ENCODE measurements at places on chromosomes 6 and 20.
A peak's percentile ranks its signal among the peaks of the same experiment; 100 is the strongest.

GRCh38 chr6:154350293-154350692 lies 6.3 kb downstream of the IPCEF1 start:
- DNase-seq, result no peak

GRCh38 chr6:42547407-42548329 lies 16.2 kb upstream of the UBR2 start:
- DNase-seq, result peak; percentile 64

DNA sequence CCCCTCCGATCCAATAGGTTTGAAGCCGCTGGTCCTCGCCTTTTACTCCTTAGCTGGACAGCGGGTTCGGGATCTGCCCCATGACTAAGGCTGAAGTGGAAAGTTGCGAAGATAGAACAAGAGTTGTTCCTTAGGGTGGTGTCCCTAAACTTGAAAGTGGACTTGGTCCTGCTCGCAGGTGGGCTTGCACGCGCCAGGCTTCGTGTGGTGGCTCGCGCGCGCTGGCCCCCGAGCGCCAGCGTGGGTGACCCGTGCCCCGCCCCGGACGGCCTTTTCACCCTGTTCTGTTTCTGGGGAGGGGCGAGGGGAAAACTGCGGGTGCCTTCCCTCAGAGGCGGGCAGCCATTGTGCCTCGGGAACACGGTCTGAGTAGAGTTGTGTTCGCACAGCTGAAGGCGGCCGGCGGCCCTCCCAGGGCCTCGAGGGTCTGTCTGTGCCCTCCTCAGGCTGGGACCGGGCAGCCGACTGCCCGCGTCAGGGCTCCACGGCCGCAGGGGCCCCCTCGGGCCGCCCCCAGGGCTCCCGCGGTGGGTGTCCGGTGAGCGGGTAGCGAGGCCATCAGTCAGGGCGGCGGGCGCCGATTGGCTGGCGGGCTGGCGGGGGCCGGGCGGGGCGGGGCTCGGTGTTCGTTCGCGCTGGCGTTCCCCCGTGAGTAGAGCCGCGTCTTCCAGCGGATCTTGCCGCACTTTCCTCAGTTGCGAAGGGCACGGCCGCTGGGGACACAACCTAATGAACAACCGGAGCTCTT lies 33.0 kb downstream of the RREB1 start:
- peak; percentile 65 for DNase-seq

GRCh38 chr6:114194362-114195026 lies 148.3 kb downstream of the HS3ST5 start:
- no peak for DNase-seq

DNA sequence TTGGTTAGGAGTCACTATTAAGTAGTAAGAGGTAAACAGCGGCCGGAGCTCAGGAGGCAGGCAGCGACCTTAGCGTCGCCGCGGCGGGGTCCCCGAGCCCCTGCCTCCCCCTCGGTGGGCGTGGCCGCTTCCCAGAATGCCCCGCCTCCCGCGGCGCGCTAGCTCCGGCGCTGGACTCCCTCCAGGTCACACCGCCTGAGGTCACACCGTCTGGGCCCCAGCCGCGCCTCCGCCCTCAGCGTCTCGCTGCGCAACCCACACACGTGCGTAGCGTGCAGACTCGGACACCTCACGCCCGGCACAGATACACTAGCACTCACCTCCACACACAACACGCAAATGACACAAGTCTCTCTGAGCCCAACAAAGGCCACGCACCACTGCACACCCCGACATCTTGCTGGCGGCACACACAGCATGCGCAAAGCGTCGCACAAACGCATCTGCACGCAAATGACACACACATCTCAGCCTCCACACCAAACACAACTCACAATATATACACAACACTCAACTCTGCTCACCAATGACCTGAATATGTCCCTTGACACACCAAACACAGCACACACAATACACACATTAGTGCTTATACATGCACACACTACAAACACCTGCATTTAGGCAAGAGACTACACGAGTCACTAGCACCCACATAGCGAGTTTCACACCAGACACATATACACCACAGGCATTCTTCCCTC lies 17.6 kb upstream of the CDKN1A start:
- DNase-seq, result no peak

GRCh38 chr20:15395457-15395856 lies 1058.0 kb upstream of the FLRT3 start:
- no peak for DNase-seq

GRCh38 chr6:37531026-37531425 lies 31.3 kb upstream of the CCDC167 start:
- no peak for DNase-seq

- no peak for DNase-seq
Measured at GRCh38 chr20:10618611-10619245, 55.1 kb downstream of the JAG1 start.

DNA sequence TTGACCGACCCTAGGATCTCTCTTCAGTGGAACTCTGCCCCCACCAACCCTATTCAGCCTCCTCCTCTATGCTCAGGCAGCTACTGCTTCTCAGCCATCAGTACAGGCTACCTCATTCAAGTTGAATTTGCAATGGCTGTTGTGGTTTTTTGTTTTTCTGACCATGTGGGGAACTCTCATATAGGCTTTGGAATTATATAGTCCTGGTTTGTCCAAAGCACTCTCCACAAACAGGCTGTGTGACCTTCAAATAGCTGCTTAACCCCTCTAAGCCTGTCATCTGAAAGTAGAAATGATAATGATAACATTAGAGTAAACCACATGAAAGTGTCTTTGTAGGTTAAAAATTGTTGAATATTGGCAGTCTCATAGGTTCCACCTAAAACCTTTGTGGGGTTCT lies 80.3 kb downstream of the UNC5CL start:
- no peak for DNase-seq

GRCh38 chr6:156311291-156311690 lies 465.9 kb upstream of the ARID1B start:
- no peak for DNase-seq

DNA sequence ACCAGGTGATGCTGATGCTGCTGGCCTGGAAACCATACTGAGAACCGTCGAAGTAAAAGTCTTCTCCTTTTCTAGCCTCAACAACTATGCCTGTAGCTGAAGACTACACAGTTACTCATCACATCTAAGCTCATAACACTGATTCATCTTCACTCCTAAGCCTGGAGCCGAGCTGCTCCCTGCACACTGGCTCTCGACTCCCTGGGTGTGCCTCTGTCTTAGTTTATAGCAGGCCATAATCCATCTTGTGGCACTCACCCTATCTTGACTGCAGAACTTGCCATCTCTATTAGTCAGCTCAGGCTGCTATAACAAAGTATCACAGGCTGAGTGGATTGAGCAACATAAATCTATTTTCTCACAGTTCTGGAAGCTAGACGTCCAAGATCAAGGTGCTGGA lies 191.0 kb downstream of the UNC5CL start:
- DNase-seq, result no peak

GRCh38 chr6:157966589-157966977 lies 15.1 kb upstream of the SYNJ2 start:
- no peak for DNase-seq

GRCh38 chr20:18005990-18006364 lies 37.2 kb downstream of the MGME1 start:
- DNase-seq, result no peak

DNA sequence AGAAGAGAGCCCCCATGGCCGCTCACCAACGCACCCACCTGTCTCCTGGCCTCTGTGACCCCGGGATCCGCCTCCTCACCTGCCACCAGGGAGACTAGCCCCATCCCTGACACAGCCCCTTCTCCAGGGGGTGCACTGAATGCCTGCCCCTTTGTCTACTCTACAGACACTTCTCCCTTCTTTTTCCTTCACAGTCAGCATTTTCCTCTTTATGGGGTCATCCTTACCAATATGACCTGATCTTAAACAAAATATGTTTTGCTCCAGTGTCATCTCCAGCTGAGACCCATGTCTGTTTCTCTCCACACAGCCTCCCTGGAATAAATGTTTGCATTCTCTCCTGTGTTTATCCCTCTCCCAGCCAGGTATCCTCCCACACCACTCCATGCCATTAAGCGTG lies 14.6 kb upstream of the CCR6 start:
- DNase-seq, result no peak

GRCh38 chr6:25312703-25313102 lies 33.5 kb downstream of the CARMIL1 start:
- DNase-seq, result no peak

DNA sequence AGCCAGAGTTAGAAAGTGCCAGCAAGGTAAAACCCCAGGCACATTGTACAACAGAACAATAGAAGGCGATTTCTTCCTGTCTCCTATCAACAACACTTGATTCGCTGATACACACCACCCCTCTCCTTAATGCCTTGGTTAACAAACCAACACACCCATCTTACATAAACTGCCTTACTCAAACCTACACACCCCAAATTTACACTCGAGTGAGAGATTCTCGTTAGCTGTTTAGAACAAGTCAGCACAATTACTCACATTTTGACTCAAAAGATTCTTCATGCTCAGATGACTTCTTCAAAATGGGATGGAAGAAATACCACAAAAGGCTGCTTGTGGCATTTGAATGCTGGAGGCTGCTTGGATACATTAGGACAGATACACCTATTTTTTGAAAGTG lies 80.0 kb upstream of the FOXQ1 start:
- DNase-seq, result no peak

DNA sequence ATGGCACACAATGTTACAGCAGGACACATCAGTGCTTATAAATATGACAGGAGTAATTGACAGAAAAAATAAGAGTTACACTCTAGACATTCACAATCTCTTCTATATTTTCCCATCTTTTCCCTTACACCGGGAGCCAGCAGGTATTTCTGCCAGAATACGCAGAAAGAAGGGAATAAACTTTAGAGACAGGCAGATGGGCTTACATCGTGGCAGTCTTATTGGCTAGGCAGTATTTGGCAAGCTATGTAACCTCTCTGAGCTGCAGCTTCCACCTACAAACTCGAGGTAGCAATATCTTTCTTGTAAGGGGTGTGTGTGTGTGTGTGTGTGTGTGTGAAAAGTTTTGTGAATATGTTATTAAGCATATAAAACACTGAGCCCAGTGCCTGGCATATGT lies 33.0 kb upstream of the TSHZ2 start:
- DNase-seq, result no peak

DNA sequence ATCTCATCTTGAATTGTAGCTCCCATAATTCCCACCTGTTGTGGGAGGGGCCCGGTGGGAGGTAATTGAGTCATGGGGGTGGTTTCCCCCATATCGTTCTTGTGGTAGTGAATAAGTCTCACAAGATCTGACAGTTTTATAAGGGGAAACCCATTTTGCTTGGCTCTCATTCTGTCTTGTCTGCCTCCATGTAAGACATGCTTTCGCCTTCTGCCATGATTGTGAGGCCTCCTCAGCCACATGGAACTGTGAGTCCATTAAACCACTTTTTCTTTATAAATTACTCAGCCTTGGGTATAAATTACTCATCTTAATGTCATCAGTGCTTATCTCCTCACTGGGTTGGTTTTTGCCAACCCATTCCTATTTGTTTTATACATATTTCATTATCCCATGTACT lies 142.0 kb upstream of the GMDS start:
- DNase-seq, result no peak
